ENCODE measurements at places on chromosomes 16 and 17.
A peak's percentile ranks its signal among the peaks of the same experiment; 100 is the strongest.

- DNase-seq: no peak
Measured at GRCh38 chr17:48679385-48680096, 42.8 kb downstream of the PRAC1 start.

DNA sequence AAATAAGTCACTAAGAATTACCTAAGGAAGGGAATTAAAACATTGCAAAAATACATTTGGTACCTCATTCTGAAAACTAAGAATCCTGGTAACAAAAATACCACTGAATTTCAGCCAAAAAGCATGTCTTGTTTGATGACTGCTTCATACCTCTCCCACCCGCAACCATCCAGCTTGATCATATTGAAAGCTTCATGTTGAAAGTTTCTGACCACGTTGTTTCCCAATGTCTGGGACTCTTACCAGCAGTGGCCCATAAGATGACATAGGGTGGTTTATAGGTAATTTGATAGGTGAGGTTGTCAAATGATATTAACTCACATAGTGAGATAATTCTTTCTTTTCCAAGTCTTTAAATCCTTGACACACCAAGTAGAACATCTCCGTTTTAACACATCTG is 139.3 kb downstream of the CDH11 start:
- DNase-seq: no peak

DNA sequence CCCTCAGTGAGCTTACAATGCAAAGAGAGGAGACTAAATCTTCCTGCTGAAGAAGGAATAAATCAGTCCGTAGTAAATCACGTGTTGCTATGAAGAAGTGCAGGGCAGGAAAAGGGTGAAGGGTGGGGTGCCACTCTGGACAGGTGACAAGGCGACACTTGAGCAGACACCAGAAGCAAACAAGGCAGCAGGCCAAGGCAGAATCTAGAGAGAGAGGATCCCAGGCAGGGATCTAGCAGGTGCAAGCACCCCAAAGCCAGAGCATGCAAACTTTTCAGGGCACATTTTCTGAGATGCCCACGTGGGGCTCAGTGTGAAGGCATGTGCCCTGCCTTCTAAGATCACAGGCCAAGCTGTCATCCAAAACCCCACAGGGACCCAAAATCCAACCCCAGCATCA is 193.3 kb downstream of the ZNF423 start:
- no peak for DNase-seq

DNA sequence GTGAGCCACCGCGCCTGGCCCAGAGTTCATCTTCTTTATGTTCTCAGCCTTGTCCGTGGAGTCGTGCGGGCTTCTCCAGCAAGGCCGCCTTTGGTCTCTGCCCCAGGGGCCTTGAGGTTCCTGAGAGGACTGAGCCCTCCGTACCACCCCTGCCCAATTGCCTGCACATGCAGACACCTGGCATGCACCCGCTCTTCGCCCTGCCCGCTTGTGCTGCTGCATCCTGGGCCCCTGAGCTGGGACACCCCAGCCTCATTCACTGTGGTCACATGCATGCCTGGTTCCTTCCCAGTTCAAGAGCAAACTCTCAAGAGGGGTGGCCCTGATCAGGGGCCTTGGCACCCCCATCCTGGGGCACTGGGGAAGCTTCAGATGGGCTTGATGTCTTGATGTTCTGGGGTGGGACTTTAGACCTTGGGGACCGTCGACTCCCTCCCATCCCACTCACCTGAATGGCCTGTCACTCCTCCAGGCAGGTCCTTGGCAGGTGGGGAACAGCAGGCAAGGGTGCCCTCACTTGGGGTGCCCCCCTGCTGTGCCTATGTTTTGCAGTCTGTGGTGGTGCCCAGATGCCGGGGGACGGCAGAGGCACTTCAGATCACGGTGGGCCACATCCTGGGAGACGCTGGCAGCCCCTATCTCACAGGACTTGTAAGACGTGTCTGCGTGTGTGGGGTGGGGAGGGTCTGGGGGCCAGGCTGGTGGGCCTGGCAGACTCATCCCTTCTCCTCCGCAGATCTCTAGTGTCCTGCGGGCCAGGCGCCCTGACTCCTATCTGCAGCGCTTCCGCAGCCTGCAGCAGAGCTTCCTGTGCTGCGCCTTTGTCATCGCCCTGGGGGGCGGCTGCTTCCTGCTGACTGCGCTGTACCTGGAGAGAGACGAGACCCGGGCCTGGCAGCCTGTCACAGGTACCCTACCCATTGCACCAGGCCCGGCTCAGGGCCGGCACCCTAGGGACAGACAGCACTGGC is 12.7 kb upstream of the SPNS2 start:
- DNase-seq: no peak

- DNase-seq: no peak
Measured at GRCh38 chr16:924806-925205, 46.0 kb downstream of the LMF1 start.

DNA sequence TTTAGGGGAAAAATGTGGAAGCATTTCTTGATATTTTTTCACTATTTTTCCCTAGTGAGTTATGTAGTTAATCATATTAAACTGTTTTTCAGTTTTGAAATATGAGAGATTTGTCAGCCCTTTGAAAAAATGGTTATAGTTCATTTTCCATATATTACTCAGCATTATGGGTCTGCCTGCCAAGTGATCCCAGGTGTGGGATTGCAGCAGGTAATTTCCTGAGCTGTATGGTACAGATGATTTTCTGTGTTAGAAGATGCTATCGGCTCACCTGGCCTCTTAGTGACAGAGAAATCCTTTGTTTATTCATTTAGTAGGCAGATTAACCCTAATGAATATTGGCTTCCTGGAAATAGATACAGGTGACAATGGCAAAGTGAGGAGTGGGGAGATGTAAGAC is 275.1 kb upstream of the TBX2 start:
- no peak for DNase-seq

- no peak for DNase-seq
Measured at GRCh38 chr16:1026057-1026783, 44.6 kb downstream of the SOX8 start.

DNA sequence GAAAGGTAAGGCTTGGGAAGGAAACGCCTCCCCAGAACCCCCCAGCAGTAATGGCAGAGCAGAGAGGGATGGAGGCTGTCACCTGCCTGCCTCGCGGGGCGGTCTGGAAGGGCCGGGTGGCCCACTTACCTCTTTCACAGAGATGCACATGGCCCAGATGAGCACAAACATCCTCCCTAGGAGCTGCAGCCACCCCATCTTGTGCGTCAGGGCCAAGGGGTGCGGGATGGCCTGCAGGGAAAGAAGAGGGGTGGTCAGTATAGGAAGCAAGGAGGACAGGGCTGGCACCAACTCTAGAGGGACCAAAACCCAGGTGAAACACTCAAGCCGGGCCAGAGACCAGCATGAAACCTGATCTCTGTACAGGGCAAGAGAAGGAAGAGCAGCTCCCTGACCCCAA is 29.7 kb downstream of the TRPV3 start:
- no peak for DNase-seq

- DNase-seq: no peak
Measured at GRCh38 chr17:5971969-5972368, 98.2 kb upstream of the WSCD1 start.

GRCh38 chr17:75896415-75897159 is at the start of gene TRIM65:
TSS of gene TRIM65 (minus strand) at chr17:75896951. CDS start at chr17:75896937, 14 bp downstream.
- DNase-seq: peak; percentile 71

DNA sequence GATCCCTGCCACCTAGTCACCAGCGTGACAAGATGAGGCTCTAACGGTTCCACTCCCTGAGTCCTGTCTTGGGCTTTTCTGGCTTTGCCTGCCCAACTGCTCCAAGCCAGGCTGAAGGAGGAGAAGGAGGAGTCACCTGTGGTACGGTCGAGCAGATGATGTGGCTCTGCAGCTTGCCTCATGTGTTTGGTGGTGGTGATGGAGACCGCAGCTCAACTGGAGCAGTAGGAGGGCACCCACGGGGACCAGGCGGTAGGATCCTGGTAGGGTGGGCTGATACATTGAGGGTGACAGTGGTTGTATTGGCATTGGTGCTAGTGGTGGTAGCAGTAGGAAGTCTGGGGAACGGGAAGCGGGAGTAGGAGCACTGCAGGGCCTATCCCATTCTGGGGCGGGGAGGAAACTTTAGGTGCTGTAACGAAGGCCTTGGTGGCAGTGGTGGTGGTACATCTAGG is 202.8 kb upstream of the WSB1 start:
- DNase-seq: no peak

GRCh38 chr17:81549031-81549557 is 3.1 kb downstream of the FAAP100 start:
- DNase-seq: no peak

GRCh38 chr17:10305398-10305797 is 67.4 kb downstream of the MYH13 start:
- DNase-seq: no peak

GRCh38 chr16:1990351-1991134 is 773 bp downstream of the SYNGR3 start:
- no peak for DNase-seq

- DNase-seq: peak; percentile 6
Measured at GRCh38 chr17:55931446-55931845, 180.6 kb downstream of the PCTP start.

DNA sequence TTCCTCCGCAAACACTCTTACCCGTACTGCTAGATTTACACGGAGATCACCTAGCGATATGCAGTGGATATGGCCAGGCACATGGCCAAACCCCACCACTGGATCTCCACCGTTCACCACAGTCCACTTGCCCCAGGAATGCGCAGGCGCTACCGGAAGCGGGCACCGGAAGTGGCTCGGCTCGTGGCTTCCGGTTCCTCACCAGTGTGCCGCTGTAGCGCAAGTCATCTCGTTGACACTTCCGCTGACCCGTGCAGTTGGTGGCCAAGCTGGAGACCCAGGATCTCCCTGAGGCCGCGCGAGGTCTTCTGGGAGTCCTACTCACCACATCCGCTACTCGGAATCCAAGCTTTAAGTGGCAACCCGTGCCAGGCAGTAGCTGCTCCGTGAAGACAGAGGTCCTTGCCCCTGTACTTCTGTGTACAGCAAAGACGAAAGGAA is 11.5 kb downstream of the ZNF597 start:
- no peak for DNase-seq

DNA sequence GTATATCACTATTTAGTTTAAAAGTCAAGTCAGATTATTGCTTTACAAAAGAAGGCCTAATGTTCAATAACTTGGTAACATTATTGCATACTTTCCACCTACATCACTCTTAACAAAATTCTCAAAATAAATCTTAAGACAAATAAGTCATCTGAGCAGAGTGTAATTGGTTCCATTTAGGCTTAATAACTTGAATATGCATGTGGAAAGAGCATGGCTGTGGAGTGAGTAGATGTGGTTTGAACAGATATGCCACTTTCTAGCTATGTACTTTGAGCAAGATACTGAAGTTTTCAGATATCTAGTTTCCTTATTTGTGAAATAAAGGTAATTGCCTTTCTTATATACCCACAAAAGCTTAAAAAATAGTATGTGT is 6.7 kb upstream of the EVI2A start:
- DNase-seq: no peak

DNA sequence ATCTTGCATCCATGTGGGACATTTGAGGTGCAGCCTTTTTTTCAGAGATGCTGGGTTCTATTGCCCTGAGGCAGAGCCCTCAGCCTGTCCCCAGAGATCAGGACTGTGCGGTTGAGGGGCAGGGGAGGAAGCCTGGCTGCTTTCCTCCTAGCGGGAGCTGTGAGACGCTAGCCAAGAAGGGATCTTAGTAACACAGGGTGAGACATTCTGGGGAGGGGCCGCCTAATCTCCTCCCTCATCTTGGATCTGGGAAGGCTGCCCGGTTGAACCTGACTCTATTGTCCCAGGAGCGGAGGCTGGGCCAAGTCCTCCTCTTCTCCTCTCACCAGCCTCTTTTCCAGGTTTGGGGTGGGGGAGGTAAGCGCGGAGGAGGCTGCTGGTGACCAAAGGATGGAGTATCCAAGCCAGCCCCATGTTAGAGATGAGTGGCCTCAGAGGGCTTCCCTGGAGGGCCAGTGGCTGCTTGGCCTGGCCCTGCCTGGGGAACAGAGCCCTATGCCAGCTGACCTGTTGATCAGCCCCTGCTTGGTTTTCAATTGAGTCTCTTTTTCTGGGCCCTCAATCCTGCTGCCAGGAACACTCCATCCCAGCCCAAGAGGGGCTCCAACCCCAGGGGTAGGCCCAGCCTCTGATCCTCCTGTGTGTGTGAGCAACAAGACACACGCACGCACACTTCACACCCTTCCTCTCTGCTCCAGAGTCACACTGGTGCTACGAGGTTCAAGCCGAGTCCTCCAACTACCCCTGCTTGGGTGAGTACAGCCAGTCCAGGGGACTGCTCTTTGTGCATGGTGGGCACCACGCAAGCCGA is 5.0 kb downstream of the CA4 start:
- no peak for DNase-seq

GRCh38 chr17:31394544-31394943 is 3.1 kb downstream of the RAB11FIP4 start:
- DNase-seq: no peak

GRCh38 chr17:9170853-9171252 is 149.5 kb downstream of the NTN1 start:
- DNase-seq: no peak

DNA sequence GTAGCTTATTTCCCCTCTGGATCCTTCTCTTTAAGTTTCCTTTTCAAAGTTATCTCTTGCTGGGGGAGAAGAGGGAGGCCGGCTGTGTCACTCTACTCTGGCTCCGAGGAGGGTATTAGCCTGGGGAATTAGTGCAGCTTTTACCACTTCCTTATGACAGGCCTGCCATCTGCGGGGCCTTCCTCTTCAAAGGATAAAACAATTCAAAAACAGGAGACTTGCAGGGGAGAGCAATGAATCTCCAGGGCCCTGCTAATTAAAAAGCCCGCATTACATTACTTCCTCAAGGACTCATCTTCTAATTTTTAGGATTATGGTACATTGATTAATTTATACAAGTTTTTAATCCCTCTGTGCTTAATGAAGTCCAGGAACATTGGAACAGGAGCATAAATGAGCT is 190.9 kb upstream of the CDH5 start:
- DNase-seq: no peak

- DNase-seq: no peak
Measured at GRCh38 chr17:57407287-57408070, 151.2 kb downstream of the MSI2 start.

- DNase-seq: no peak
Measured at GRCh38 chr16:4795828-4796572, 831 bp downstream of the SMIM22 start.

DNA sequence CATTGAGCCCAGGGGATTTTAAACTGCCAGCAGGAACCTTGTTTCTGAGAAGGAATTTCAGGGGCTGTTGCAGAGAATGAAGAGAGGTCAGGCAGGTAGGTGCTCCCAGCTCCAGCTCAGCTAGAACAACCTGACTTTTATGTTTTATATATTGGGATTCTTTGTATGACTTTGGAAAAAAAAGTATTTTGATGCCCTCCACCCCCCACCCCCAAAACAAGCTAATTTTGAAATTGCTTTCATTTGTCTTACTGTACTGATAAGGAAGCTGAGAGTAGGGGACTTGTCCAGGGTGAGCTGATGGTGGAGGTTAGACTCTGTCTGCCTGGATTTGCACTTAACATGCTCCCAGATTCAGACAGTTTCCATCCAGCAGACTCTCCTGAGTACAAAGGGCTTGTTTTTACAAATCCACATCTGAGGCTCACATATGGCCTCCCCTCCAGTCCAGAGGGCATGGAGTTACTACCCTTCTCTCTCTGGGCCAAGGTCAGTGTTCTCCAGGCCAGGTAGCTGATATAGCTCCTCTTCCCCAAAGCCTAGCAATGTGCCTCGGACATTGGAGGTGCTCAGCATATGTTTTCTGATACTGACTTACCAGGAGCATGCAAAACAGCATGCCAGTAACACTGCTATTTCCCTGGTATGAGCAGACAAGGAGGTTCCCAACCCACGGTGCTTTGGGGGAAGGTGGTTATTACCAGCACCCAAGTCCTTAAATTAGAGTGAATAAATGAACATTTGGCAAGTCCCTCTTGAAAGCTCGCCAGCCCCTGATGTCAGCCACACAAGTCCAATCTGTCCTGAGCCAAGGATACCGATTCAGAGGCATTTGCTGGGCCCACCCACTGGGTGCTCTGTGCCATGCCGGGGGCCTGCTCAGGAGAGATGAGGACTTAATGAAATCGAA is 11.3 kb downstream of the STX1B start:
- no peak for DNase-seq
